ENCODE measurements at places on chromosomes 7 and 10. TPM values are rescaled to one million over a fixed set of nuclear protein-coding genes. Genes with fewer than 3 reads are reported as not detected.
A peak's percentile ranks its signal among the peaks of the same experiment; 100 is the strongest.

GRCh38 chr7:70285854-70286253 is 687.6 kb downstream of the AUTS2 start:
- no peak for DNase-seq

GRCh38 chr7:122394512-122394911 is 90.0 kb upstream of the FEZF1 start:
- DNase-seq, result no peak

GRCh38 chr7:147279964-147280374 is 1163.4 kb downstream of the CNTNAP2 start:
- DNase-seq, result no peak

DNA sequence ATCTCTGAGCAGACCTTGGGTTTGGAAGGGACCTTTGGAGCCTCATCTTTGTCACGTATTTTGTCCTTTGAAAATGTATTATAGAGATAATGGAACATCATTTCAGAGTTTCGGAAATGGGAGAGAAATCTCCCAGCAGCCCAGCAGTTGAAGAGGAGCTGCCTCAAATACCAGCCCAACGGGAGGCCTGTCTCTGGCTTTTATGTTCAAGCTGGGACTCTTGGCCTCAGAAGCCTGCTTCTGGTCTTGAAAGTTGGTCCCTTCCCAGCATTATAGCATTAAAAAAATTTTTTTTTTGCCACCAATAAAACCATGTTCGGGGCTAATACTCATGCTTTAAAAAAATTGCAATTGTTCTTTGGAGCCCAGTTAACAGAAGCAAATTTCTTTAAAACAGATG is 73.4 kb upstream of the CTBP2 start:
- DNase-seq, result no peak

The CCDC172 gene
- not detected for total RNA-seq

GRCh38 chr7:79165225-79165624 is 288.2 kb downstream of the MAGI2 start:
- DNase-seq, result no peak

DNA sequence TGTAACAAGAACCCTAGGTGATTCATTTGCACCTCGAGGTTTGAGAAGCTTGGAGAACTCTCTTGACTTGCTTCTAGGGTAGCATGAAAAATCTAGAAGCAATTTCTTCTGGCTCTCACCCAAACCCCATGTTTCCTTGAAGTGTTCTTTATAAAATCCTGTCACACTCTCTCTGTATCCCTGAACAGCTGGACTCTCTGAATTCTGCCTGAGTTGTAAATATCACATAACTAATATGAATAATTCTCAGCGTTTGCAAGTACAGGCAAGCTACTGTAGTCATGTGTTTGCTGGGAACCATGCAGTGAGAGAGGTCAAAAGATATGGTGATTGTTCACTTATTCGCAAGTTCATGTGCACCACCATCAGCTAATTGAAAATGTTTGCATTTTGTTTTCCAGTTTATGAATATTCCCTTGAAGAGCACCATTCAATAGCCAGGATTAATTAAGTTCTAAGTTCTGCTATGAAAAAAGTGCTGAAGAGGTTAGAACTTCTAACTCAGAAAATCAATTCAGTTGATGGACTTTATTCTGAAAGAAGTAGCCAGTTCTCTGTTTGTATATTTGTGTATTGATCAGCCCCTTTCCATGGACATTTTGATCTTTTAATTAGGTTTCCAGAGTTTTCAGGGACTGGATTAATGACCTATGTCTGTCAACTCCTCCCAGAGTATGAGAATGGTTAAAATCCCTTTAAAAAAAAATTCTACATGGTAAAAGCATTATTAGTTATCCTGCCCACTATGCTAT is 243.0 kb downstream of the PLXDC2 start:
- no peak for DNase-seq

- DNase-seq, result no peak
Measured at GRCh38 chr10:63068246-63068645, 64.9 kb upstream of the NRBF2 start.

GRCh38 chr7:95404316-95404865 is 8.2 kb upstream of the PON3 start:
- DNase-seq, result no peak

DNA sequence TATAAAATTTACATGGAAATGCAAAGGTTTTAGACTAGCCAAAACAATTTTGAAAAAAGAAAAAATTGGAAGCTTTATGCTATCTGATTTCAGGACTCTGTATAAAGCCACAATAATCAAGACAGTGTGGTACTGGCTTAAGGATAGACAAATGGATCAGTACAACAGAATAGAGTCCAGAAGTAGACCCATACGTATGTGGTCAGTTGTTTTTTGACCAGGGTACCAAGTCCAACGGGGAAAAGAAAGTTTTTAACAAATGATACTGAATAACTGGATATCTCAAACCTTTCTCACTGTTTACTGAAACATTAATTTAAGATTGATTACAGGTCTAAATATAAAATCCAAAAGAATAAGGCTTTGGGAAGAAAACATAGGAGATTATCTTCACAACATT is 79.7 kb downstream of the PODXL start:
- DNase-seq, result no peak

The ATRNL1 gene
- total RNA-seq, result 8.0 TPM

DNA sequence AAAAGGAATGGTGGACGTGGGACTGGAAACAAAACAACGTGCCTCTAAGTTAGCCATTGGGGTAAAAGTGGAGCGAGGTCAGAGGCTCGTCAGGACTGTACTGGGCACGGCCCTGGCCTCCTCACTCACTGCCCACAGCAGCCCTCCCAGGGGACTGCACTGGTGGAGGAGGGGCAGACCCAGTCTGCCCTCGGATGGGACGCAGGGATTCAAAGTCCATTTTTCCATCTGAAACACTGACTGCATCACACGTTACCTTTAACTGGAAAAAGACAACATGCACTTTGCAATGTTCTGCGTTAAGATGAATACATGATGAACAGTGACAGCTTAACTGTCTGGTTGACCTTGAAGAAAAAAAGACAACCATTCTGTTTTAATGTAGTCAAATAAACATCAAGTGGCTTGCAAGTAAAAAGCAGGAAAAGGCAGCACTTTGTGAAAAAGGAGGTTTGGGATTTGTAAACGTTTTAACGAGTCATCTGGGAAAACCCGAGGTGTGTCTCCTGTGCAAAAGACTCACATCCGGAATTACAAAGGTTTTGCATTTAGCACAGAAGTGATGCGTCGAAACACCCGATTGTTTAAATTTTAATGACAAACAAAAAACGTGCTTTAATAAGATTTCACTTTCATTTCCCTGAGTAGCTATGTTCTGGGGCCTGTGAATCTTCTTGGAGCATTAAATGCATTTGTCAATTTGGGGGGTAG is 18.8 kb downstream of the KLF6 start:
- DNase-seq, result no peak

DNA sequence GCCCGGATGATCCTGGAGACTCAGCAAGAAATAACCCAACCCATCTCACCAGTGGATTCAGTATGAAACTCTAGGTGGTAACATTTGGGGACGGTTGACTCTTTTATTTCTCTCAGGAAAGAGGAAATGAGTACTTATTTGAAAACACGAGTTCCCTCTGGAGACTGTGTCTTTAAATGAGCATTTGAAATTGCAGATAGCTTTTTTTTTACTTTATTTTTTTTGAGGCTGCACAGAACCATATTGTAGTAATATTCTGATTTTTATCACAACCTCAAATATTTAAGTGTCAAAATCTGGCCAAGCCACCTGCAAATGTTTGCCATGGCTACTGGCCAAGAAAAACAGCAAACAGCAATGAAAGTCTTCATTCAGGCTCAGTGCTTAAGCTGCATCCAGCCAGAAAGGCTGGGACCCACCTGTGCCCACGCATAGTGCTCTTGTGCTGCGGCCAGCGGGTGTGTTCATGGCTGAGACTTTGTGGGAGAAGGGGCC is 160.8 kb downstream of the CREB5 start:
- no peak for DNase-seq

DNA sequence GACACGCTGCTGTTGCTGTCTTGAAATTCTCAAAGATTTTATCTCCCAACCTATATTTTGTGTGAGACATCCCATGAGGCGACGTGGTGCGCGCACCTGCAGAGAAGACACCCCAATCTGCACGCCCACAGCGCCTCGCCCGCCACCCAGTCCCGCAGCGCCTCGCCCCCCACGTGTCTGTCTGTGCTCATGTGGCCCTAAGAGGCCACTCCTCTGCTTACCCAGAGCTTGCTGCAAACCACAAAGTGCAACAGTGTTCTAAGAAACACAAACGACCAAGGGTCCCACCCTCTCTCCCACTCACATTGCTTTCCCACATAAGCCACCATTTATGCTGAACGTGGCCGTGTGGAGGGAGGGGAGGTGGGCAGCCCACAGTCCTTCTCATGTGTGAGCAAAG is 287.2 kb downstream of the PTPRN2 start:
- DNase-seq, result no peak

GRCh38 chr10:131162866-131163843 is 148.4 kb downstream of the TCERG1L start:
- DNase-seq, result no peak

DNA sequence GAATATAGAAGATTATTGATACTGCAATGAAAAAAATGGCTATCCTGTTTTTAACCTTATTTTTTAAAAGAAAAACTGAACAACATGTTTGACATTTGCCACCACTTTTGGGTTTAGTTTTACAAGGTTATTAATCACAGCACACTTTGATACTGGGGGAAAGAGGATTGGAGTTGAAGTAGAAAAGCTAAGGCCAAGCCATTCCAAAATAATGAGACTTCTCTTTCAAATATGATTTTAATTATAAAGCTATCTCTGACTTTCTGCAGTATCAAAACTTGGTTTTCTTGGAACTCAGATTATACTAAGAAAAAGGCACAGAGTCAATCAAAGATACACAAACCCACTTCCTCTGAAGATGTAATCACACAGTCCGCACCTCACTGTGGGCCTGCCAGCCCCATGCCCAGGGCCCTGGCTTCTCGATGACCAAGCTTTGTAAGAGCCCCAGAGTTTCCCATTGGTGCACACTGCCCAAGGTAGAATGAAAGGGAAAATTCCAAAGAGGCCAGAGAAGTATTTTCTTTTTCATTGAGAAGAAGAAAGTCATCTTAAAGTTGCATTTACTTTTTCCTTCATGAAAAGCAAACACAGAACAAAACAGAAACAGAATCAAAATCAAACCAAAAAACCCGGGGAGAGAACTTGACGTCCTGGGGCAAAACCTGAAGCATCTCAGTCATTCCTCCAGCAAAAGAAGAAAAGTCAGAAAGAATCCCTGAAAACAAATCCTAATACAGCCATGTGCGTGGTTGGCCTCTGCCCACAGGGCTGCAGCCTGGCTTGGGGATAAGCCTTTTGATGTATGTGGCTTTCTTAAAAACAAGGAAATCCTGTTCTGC is 187.7 kb upstream of the KLF6 start:
- no peak for DNase-seq

GRCh38 chr7:92205987-92206386 is 27.0 kb upstream of the LRRD1 start:
- DNase-seq, result no peak

DNA sequence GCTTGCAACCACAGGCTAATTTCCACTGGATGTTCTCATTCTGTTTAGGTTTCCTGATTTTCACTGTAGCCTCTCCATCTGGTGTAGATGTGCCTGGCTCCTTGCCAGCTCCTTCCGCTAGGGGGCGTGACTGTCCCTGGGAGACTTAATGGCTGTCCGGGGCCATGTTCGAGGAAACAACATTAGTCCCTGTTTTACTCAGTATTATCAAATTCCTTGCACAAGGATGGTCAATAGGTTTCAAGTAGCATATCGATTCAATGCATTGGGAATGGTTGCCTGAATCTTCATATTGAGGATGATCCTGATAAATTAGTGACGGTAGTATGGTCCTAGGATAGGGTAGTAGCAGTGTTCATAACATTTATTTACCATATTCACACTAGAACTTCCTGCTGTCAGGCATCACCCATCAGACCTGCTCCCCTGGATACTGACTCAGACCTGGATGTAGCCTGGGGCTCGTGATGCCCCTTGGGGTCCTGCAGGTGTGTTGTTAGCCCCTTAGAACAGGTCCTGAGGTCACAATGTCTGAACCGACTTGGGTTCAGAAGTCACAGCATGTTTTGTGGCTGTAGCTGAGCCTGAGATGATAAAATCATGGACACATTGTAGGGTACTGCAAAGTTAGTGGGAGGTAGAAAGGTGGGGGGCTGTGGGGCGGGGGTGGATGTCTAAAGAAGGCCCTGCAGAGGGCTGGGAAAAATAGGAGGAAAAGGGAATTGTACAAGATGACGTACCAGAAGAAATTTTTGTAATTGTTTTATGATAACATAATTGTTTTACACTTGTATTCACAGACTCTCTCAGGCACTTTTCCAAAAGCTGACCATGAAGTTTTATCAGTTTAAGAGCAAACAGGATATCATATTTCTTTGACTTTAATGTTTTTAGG is 8.9 kb upstream of the EXOC6 start:
- peak; percentile 84 for DNase-seq

DNA sequence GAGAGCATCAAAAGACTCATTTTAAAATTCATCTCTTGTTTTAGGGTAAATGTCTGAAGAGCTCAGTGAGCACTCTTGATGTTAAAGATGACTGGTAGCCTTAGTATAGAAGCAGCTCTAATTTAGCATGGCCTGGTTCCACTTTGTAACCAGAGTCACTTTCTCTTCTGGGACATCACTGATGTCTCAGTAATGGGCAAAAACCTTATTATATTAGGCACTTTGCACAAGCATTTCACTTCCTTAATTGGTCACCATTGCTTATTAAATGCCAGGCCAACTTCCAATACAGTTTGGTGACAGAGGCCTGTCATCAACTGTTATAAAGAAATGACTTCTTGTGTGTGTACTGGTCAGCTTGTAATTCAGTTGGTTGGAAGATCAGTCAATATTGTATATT is 53.0 kb downstream of the STEAP1B start:
- no peak for DNase-seq

- no peak for DNase-seq
Measured at GRCh38 chr7:158584407-158584806, 3.2 kb downstream of the PTPRN2 start.

The WNT16 gene
- total RNA-seq, result not detected

The DRGX gene
- total RNA-seq, result not detected

The GRID1 gene
- total RNA-seq, result 0.12 TPM

The SH2B2 gene
- total RNA-seq, result 5.5 TPM

GRCh38 chr10:7400068-7400715 is 10.6 kb downstream of the SFMBT2 start:
- DNase-seq, result no peak

GRCh38 chr10:9294865-9295264 is 1240.4 kb downstream of the GATA3 start:
- DNase-seq, result no peak

The STN1 gene
- 25.4 TPM for total RNA-seq

GRCh38 chr10:117003336-117003735 is 1.7 kb downstream of the SHTN1 start:
- DNase-seq, result no peak

- DNase-seq, result no peak
Measured at GRCh38 chr10:59907918-59908807, 1.8 kb upstream of the CCDC6 start.

- DNase-seq, result no peak
Measured at GRCh38 chr7:85737426-85737825, 550.6 kb upstream of the SEMA3D start.

GRCh38 chr10:11447586-11447985 is 163.9 kb downstream of the USP6NL start:
- no peak for DNase-seq

The GIMAP6 gene
- 82.2 TPM for total RNA-seq

- no peak for DNase-seq
Measured at GRCh38 chr7:27899601-27900000, 159.6 kb downstream of the TAX1BP1 start.

- DNase-seq, result no peak
Measured at GRCh38 chr7:155764438-155764793, 47.8 kb downstream of the SHH start.

- no peak for DNase-seq
Measured at GRCh38 chr10:33913194-33913593, 578.7 kb upstream of the NRP1 start.

All from glomerular endothelial cell (primary cell).